ENCODE measurements at places on chromosomes 12 and 14. TPM values are rescaled to one million over a fixed set of nuclear protein-coding genes. Genes with fewer than 3 reads are reported as not detected.
A peak's percentile ranks its signal among the peaks of the same experiment; 100 is the strongest.

RGS6 gene
- 6.2 TPM for polyA plus RNA-seq

- H3K4me1 ChIP-seq = no peaks in the 10 kb centered on the region
- no peak overlapping the region for H3K27ac ChIP-seq
- DNase-seq = no peak
- H3K27me3 ChIP-seq = no peaks in the 10 kb centered on the region
- no peaks in the 10 kb centered on the region for H3K36me3 ChIP-seq
Observed at GRCh38 chr14:28570391-28570790, 196.2 kb upstream of the FOXG1 start.

PLBD2 gene
- 15.6 TPM for polyA plus RNA-seq

GRCh38 chr14:50599700-50600444, 39.9 kb downstream of the ATL1 start:
- H3K4me1 ChIP-seq = no peaks in the 10 kb centered on the region
- H3K36me3 ChIP-seq = no peaks in the 10 kb centered on the region
- H3K4me3 ChIP-seq = no peak overlapping the region
- H3K27ac ChIP-seq = no peak overlapping the region
- DNase-seq = no peak

- no peaks in the 10 kb centered on the region for H3K27me3 ChIP-seq
- no peak overlapping the region for H3K4me3 ChIP-seq
- peaks cover 55% of the 10 kb centered on the region for H3K36me3 ChIP-seq
- peaks cover 13% of the 10 kb centered on the region for H3K4me1 ChIP-seq
- H3K27ac ChIP-seq = no peak overlapping the region
Observed at GRCh38 chr14:30725763-30726162, 103.6 kb downstream of the SCFD1 start.

MAPKAPK5 gene
- polyA plus RNA-seq = 8.0 TPM

DNA sequence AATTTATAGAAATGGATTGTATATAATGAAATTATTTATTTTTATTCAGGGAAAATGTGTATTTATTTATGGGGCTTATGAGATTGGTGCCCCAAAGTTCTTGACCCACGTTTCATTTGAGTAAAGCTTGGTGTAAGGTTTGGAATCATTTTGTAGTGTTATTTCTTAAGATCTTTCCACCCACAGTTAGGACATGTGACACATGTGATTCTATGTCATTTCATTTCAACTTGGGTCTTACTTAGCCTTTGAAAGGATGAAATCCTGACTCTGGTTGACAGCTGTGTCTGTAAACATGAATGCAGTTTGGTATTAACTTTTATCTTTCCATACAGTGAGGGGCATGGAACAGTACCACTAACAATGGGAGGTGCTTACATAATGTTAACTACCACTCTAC, 51.7 kb downstream of the FLRT2 start:
- no peak overlapping the region for H3K4me3 ChIP-seq
- H3K27ac ChIP-seq = no peak overlapping the region
- DNase-seq = no peak
- H3K36me3 ChIP-seq = no peaks in the 10 kb centered on the region
- no peaks in the 10 kb centered on the region for H3K27me3 ChIP-seq
- H3K4me1 ChIP-seq = no peaks in the 10 kb centered on the region

GRCh38 chr14:53606203-53606602, 350.4 kb downstream of the BMP4 start:
- no peaks in the 10 kb centered on the region for H3K4me1 ChIP-seq
- no peaks in the 10 kb centered on the region for H3K27me3 ChIP-seq
- H3K4me3 ChIP-seq = no peak overlapping the region
- DNase-seq = no peak
- H3K36me3 ChIP-seq = no peaks in the 10 kb centered on the region

DNA sequence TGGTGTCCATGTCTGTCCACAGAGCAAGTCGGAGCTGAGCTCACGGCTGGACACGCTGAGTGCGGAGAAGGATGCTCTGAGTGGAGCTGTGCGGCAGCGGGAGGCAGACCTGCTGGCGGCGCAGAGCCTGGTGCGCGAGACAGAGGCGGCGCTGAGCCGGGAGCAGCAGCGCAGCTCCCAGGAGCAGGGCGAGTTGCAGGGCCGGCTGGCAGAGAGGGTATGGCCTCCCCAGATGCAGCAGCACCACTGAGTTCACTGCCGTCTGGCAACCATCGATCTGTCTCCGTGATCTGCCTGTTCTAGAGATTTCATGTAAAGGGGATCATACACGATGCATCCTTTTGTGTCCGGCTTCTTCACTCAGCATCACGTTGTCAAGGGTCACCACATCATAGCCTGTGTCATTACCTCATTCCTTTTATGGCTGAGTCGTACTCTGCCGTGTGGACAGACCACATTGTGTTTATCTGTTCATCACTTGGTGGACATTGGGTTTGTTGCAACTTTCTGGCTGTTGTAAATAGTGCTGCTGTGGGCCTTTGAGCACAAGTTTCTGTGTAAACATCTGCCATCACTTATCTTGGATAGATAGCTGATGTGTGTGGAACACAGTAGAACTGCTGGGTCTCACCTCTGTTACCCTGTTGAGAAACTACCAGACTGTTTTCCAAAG, 21.9 kb downstream of the HIP1R start:
- H3K4me1 ChIP-seq = peaks cover 39% of the 10 kb centered on the region
- no peak for DNase-seq

ALDH2 gene
- 135 TPM for polyA plus RNA-seq

DNA sequence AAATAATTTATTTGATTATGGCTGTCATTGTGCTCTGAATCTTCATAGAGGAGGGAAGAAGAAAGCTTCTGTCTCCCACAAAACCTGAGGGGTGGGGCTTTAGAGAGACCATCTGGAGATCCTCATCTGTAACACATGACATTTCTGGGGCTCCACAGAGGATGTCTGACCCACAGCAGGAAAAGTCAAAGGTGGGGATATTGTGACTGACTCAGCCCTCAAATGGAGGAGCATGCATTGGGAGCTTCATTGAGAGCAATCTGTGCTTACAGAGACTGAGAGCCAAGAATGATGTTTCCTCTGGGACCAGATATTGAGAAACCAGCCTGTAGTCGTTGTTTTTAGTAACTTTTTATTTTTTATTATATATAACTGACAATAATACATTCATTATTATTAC, 158.7 kb downstream of the SYT1 start:
- H3K36me3 ChIP-seq = no peaks in the 10 kb centered on the region
- DNase-seq = no peak
- H3K27me3 ChIP-seq = no peaks in the 10 kb centered on the region
- H3K27ac ChIP-seq = no peak overlapping the region
- no peaks in the 10 kb centered on the region for H3K4me1 ChIP-seq
- no peak overlapping the region for H3K4me3 ChIP-seq

DNA sequence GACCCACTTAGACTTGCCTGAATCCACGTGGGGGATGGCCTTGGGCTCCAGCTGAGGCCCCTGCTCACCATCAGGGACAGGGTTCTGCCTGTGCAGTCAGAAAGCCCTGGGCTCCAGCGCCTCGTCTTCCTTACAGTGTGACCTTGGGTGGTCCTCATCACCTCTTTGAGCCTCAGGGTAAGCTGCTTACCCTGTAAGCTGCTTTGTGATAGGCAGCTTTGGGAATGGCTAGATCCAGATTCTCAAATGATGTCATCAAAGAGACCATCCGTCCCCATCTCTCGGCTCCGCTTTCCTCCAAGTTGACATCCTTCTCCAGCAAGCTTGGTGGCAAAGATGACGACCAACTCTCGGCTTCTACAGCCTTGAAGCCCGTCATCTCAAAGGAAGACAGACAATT, 127.0 kb downstream of the ADCK1 start:
- no peak overlapping the region for H3K27ac ChIP-seq
- H3K27me3 ChIP-seq = no peaks in the 10 kb centered on the region
- no peak overlapping the region for H3K4me3 ChIP-seq
- no peak for DNase-seq

DNA sequence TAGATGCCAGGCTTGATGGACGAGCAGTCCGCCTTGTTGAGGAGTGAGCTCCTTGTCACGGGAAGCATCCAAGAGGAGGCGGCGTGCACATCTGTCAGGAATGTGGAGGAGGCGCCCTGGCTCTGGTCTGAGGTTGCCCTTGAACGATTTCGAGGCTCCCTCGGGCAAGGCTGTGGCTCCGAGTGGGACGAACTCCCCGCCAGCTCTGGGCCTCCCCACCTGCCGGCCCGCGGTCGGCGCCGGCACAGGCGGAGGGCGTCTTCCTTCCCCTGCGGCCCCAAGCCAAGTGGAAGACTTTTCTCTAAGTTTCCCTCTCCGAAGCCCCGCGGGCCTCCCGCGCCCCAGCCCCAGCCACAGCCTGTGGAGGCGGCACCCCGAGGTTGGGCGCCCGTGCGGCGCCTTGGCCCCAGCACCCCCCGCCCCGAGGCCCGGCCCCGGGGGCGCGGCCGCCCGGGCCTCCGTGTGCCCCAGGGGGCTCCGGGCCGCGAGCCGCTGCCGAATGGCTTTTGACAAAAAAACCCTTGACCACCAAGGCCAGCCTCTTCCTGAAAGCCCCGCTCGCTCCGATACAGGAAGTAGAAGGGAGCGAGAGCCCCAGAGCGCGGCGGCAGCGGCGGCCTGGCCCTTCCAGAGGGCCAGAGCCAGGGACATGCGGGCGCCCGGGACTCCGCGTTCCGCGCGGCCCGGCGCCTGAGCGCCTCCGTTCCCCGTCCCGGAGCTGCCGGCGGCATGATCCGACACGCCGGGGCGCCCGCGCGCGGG, at the start of gene RIN3:
Gene RIN3 (plus strand): TSS at position 578 of the 762 bp plus-strand sequence. CDS start 152 bp downstream, at position 730.
- no peaks in the 10 kb centered on the region for H3K27me3 ChIP-seq
- peak within 1 kb of the TSS; percentile 93 for H3K27ac ChIP-seq
- no peaks in the 10 kb centered on the region for H3K4me1 ChIP-seq
- no peaks in the 10 kb centered on the region for H3K36me3 ChIP-seq
- peak within 1 kb of the TSS; percentile 72 for H3K4me3 ChIP-seq

CLEC1B gene
- polyA plus RNA-seq = not detected

CCDC175 gene
- not detected for polyA plus RNA-seq

GRCh38 chr12:42485823-42486222, 103.7 kb downstream of the PRICKLE1 start:
- no peak overlapping the region for H3K4me3 ChIP-seq
- no peak overlapping the region for H3K27ac ChIP-seq
- no peak for DNase-seq
- H3K4me1 ChIP-seq = no peaks in the 10 kb centered on the region

TMEM52B gene
- not detected for polyA plus RNA-seq

DNA sequence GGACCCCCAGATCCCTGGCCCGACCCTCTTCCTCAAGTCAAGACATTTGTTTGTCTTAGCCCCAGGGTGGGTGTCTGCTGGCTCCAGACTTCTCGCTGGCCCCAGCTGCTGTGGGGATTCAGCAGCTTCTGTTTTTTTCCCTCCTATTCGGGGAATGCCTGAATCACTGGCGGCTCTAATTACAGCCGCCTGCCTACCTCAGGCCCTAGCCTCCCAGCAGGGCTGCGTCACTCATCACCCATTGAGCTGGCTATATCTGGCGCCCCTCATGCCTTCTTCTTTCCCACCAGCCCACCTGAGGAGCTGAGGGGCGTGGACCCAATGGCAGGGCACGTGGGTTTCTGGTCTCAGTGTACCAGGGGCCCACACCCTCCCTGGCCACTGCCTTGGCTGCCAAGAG, 10.1 kb downstream of the KRT80 start:
- H3K27ac ChIP-seq = no peak overlapping the region
- H3K4me3 ChIP-seq = no peak overlapping the region
- H3K27me3 ChIP-seq = no peaks in the 10 kb centered on the region
- H3K4me1 ChIP-seq = no peaks in the 10 kb centered on the region
- H3K36me3 ChIP-seq = no peaks in the 10 kb centered on the region

ACOT6 gene
- not detected for polyA plus RNA-seq

DNA sequence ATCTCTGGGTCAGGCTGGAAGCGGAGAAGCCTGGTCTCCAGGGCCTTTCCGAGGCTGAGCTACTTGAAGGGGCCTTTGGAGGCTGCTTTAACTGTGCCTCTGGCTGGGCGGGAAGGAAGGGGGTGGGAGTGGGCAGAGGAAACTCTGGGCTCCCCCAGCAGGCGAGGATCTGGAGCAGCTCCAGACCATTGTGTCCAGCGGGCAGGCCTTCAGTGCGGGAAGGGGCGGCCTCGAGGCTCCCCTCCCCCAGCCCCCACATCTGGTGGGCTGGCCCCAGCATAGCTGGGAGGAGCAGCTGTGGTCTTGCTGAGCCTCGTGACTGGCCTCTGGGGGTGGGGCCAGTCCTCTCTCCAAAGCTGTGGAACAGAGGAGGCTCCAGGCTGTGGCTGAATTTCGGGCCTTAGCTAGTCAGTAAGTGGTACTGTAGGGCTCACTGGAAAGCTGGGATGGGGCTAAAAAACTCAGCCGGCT, 3.4 kb downstream of the TAMALIN start:
- H3K27ac ChIP-seq = peak overlapping the region; percentile 99
- H3K4me1 ChIP-seq = peaks cover 40% of the 10 kb centered on the region
- no peaks in the 10 kb centered on the region for H3K27me3 ChIP-seq

IL26 gene
- polyA plus RNA-seq = not detected

DNA sequence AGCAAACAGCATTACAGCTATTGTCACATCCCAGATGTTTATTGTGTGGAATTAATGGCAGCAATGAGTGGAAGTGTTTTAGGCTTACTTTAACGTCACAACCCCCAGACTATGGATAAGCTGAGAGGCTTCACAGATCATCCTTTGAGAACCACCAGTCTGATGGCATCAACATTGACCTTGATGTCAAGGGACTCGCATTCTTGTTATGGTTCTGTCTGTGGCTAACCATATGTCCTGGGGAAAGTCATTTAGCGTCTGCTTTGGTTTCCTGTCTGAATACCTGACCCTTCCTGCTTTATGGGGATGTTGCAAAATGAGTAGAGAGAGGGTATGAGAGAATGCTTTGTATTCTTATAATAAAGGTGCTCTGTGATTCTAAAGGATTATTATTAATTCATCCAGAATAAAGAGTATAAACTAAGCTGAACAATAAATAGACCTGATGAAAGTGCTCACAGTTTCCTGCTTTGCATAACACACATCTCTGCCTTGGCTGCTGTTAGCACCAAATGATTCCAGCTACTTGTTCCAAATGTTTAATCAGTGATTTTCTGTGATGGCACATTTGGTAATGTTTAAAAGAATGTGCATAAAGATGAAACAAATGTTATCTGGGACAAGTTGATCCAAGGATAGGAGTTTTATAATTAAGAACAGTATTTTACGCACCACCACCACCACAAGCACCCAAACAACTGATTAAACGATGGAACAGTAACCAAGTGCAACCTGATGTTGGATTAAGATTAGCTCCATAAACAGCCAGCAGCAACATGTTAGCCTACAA, 116.9 kb upstream of the LRIG3 start:
- no peak for DNase-seq
- no peaks in the 10 kb centered on the region for H3K4me1 ChIP-seq
- H3K4me3 ChIP-seq = no peak overlapping the region
- H3K27me3 ChIP-seq = no peaks in the 10 kb centered on the region

GRCh38 chr14:56295743-56296142, 177.5 kb downstream of the PELI2 start:
- peaks cover 14% of the 10 kb centered on the region for H3K36me3 ChIP-seq
- DNase-seq = no peak
- H3K27ac ChIP-seq = no peak overlapping the region
- no peaks in the 10 kb centered on the region for H3K27me3 ChIP-seq

DNA sequence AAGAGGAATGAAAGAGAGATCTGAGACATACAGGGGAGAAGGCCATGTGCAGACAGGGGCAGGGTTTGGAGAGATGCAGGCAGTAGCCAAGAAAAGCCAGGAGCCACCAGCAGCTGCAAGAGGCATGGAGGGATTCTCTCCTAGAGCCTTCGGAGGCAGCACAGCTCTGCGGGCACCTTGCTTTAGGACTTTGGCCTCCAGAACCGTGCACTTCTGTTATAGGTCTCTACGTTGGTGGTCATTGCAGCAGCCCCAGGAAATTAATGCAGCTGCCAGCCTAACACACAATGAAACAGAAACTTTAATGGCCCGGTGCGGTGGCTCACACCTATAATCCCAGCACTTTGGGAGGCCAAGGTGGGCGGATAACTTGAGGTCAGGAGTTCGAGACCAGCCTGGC, 14.7 kb upstream of the VRK1 start:
- H3K27ac ChIP-seq = no peak overlapping the region
- no peak for DNase-seq
- H3K36me3 ChIP-seq = no peaks in the 10 kb centered on the region

Measured in heart left ventricle (tissue), 16 donors.